ENCODE measurements at places on chromosomes 12 and 14. TPM values are rescaled to one million over a fixed set of nuclear protein-coding genes. Genes with fewer than 3 reads are reported as not detected.
A peak's percentile ranks its signal among the peaks of the same experiment; 100 is the strongest.

DNA sequence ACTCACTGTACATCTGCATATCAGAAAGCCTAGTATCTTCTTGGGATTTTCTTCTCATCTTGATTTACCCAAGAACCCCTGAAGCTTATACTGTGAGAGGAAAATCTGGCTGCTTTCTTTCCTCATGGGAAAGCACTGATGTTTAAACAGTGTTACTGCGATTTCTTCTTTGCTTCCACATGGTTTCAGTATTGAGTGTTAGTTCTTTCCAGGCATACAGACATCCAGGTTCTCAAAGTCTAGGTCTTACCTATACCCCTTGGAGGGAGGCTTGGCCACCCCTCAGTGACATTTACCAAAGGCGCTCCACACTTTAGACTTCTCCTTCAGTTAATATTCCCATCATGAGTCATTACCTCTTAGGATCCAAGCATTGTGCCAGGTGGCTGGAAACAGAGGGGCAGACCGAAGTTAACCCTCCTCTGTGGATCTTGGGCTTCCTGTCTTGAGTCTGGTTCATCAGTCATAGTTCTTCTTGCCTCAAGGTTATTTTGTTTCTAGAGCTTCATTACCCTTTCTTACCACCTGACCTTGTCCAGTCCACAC lies 79.1 kb downstream of the TMEM117 start:
- no peak for DNase-seq

- no peak for DNase-seq
These were observed 99.8 kb upstream of the SEL1L start for GRCh38 chr14:81633496-81633895.

- no peak for DNase-seq
These were observed 13.1 kb downstream of the RERG start for GRCh38 chr12:15208140-15208539.

- DNase-seq = no peak
These were observed 39.7 kb upstream of the SYT1 start for GRCh38 chr12:78824918-78825317.

GRCh38 chr14:92973798-92974372 lies 50.9 kb downstream of the CHGA start:
- no peak for DNase-seq

DNA sequence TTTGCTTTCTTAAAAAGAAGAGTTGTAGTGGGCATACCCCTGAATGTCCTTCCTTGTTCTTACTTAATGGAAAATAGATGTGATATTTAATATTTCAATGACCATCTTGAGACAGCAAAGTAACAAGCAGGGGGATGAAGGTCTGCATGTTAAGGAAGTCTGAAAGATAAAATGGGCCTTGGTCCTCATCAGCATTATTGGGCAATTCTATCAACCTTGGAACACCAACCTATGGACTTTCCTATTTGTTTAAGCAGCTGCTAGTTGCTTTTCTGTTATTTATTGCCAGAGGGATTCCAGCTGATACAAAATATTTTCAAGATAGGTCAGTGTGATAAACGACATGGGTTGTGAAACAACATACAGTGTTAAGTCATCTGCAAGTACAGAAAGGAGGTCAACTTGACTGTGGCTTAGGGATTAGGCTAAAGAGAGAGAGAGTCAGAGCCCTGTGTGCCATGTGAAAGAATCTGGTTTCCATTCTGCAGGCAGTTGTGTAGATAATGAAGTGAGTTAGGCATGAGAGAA lies 16.4 kb upstream of the A2M start:
- no peak for DNase-seq

DNA sequence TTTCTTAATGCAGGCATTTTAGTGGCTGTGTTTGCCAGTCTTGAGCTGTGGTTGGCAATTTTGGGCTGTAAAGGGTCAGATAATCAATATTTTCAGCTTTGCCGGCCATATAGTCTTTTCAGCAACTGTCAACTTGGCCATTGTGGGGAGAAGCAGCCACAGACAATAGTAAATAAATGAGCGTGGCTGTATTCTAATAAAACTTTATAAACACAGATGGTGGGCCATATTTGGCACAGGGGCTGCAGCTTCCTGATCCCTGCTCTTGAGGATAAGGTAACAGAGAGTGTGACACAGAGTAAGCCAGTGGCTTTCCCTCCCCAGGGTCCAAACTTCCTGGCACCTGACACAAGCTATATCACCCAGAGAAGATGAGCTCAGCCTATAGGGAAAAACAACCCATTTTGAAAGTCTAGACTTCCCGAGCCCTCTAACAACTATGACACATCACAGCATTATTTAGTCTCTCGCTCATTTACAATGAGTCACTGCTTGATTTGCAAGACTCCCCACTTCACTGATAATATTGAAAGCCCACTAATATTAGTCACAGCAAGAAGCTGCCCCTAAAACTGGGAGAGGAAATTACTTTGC lies 163.1 kb upstream of the TMPO start:
- no peak for DNase-seq

- DNase-seq = no peak
These were observed 71.9 kb downstream of the CRACR2A start for GRCh38 chr12:3680919-3681594.

DNA sequence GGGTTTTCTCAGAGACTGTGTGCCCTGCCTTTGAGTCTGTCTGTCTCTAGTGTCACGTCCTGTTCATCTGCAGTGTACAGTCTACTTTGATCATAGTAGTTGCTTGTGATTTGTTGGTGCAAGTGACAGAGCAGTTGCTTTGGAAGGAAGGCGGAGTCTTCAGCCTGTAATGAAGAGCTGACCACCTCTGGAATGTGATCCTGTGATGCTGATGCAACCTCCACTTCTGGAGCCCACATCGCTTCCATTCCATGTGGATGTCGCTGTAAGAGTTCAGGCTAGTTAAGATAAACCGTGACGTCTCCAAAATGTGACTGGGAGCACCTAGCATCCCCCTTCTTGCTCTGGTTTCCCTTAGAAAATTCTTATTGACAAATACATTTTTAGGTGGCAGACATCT lies 51.8 kb downstream of the PELI2 start:
- no peak for DNase-seq

- DNase-seq = no peak
These were observed 186.3 kb upstream of the CLEC14A start for GRCh38 chr14:38442208-38442607.

DNA sequence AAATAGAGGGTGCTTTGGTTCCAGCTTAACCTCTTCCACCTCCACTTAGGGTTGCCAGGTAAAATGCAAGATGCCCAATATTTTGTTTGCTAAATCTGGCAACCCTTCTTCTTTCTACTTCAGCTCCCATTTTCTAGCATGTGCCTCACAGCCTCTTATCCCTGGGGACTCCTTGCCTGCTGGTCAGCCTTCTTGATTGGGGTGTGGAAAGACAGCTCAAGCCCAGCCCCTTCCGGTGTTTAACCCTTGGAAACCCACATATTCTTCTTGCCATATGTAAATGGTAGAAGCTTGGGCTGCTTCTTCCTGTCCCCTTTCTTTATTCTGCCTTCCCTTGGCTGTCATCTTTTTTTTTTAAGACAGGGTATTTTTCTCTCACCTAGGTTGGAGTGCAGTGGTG lies 5.7 kb downstream of the SPIC start:
- DNase-seq = no peak

DNA sequence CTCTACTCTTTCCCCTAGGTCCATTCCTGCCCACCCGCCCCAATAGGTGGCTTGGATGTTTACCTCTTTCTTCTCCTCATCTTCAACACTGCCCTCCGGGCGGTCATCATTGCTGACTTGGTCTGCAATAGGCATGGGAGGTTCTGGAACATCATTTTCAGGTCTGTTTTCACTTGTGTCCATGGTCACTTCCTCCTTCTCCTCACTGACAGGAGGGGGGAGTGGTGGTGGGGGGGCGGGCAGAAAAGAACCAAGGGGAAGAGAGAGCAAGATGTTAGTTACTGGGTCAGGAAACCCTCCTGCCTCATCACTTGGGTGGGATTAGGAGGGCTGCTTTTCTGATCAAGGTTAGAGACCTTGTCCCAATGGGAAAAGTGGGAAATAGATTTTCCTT lies 12.1 kb upstream of the CDH24 start:
- no peak for DNase-seq

DNA sequence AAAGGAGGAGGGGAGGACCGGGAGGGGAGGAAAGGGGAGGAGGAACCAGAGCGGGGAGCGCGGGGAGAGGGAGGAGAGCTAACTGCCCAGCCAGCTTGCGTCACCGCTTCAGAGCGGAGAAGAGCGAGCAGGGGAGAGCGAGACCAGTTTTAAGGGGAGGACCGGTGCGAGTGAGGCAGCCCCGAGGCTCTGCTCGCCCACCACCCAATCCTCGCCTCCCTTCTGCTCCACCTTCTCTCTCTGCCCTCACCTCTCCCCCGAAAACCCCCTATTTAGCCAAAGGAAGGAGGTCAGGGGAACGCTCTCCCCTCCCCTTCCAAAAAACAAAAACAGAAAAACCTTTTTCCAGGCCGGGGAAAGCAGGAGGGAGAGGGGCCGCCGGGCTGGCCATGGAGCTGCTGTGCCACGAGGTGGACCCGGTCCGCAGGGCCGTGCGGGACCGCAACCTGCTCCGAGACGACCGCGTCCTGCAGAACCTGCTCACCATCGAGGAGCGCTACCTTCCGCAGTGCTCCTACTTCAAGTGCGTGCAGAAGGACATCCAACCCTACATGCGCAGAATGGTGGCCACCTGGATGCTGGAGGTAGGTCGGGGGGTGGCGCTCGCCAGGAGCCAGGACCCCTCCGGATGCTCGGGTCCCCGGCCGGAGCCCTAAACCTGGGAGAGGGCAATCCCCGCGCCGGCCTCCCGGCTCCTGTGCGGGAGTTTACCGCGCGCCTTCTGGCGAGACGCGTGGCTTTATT lies at the start of gene CCND2:
CCND2 (plus strand) TSS at position 111 of the 744 bp plus-strand sequence; CDS start at position 390, 279 bp downstream.
- peak; percentile 83 for DNase-seq

DNA sequence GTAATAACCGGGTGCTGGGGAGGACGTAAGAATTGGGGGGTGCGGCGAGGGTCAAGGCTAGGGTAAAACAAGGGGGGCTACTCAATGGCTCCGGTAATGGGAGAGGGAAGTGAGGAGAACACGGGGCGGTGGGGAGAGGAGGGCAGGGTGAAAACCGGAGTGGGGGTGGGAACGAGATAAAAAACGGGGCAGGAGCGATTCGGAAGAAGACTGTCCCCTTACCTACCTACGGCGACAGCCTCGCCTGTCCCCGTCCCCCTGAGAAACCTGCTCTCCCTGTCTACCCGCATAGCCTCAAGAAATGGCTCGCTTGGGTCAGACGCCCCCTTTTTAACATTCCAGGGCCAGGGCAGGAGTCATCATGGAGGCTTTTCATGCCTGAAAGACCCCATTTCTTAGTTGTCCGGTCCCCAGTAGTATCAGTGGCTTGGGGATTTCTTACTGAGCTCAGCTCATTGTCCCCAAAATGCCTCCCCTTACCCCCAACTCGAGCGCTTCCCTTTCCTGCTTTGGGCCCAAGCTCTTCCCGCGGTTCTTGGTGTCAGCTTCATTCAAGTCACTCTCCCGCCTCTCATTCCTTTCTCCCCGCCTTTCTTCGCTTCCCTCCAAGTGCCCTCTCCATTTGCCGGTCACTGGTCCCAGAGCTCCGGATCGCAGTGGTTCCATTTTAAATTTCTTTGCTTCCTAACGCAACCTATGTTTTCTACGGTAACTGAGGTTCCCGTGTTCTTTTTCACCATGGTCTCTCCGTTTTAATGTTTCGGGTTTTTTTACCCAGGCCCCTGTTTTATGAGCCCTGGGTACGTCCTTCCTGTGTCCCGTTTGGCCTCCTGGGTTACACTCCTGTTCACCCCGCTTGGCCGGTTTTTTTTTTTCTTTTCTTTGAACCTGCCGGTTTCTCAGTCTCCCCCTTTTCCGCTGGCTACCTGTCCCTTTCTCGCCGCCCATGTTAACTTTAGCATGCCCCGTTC lies 1.2 kb upstream of the WSB2 start:
- peak; percentile 28 for DNase-seq

DNA sequence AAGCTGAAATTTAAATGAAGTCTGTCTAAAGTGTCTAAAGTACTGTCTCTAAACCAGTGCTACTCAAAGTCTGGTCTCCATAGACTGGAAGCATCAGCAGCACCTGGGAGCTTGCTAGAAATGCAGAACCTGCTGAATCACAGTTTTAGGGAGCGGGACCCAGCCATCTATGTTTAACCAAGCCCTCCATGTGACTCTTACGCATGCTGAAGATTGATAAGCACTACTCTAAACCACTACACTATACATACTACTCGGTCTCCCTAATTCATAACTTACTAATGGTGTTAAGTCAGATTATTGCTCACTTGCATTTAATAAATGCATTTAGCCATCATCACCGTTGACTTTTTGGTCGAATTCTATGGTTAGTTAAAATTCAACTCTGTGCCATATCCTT lies 88.8 kb downstream of the SLC25A21 start:
- no peak for DNase-seq

DNA sequence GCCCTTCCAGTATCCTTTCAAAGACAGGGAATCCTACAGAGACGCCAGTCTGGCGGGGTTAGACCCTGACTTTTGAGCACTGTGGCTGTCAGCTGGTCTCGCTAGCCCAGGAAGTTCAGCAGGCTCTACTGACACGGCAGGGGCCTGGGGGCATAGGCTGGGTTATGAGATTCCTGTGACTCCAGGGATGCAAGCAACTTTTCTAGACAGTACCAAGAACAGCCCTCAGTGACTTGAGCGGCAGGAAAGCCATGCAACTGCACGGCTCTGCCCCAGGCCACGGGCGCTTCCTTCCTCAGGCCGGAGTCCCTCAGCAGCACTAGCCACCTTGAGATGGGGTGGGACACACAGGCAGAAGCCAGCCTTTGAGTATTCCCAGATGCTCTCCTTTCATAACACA lies 5.1 kb upstream of the SIVA1 start:
- DNase-seq = no peak

- DNase-seq = no peak
These were observed 95.0 kb downstream of the LMNTD1 start for GRCh38 chr12:25458047-25458552.

DNA sequence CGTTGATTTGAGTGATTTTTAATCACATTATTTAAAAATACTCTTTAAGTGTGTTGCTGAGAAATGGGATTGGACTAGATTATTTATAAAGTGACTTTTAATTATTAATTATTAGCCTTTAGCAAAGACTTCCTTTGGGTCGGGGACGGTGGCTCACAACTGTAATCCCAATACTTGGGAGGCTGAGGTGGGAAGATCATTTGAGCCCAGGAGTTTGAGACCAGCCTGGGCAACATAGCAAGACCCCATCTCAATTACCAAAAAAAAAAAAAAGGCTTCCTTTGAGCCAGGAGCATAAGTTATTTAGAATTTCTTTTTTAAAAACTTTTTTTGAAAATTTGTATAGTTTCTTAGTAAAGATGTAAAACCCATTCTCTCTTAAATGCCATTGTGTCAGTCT lies 8.8 kb downstream of the CHURC1 start:
- no peak for DNase-seq

DNA sequence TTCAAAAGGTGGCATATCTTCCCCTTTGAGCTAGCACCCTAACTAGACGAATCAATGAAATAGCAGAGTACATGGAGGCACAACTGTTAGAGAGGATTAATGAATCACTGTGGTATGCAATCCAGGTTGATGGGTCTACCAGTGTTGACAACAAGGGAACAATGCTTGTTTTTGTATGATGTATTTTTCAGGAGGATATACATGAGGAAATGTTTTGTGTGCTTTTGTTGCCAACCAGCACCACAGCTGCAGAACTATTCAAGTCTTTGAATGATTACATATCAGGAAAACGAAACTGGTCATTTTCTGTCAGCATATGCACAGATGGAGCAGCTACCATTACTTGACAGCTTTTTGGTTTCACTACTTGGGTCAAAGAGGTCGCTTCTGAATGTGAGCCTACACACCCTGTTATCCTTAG lies 142.6 kb downstream of the GPHN start:
- no peak for DNase-seq

- no peak for DNase-seq
These were observed 492.5 kb upstream of the FLRT2 start for GRCh38 chr14:85037411-85037810.

Gene SAMD15
- not detected for total RNA-seq

Gene MGST1
- not detected for total RNA-seq

Gene PLA2G1B
- total RNA-seq = not detected

Gene CLBA1
- 0.68 TPM for total RNA-seq

Gene SLC25A29
- total RNA-seq = 8.2 TPM

Gene RPS6KA5
- total RNA-seq = 49.9 TPM
